ENCODE measurements at places on chromosomes 7 and 10.

DNA sequence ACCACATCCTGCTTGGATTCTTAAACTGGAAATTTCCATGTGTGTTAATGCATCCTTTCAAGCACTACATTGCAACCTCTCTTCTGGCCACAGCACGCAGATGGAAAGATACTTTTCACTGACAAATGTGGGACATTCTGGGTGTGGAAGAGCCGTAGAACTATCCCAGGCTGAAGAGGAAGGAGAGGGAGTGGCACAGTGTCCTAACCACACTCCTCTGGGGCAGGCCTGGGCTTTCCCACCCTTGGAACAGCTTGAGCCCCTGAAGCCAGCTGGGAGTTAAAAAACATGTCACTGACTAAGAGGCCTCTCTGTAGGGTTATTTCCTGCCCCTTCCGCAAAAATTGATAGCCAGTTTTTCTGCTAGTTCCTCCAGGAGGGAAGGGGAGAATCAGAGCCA is 34.0 kb upstream of the DNMBP start:
- no peak for DNase-seq

DNA sequence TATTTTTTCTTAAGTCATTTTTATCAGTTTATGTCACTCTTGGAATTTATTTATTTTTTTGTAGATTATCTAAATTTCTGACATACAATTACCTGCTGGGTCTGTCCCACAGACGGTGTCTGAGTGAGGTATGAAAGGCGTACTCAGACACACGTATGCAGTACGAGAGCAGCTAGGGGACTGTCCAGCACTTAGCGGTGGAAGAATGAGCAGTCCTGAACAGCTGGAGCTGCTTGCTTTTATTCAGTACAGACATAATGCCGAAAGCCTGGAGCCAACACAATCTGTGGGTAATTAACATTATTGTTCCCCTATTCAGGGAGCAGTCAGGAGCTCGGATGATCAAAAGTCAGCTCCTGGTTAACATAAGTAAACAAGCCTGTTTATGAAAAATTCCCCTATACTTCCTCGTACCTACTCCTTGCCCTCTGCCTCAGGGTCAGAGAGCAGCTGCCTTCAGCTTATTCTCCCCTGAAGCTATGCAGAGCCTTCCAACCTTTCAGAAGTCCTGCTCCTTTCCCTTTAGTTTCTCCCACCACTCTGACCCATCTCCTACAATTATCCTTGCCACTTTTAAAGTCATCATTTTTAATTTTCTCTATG is 488.0 kb upstream of the POM121L12 start:
- no peak for DNase-seq

- no peak for DNase-seq
Observed at GRCh38 chr7:108499566-108499965, 26.4 kb downstream of the PNPLA8 start.

DNA sequence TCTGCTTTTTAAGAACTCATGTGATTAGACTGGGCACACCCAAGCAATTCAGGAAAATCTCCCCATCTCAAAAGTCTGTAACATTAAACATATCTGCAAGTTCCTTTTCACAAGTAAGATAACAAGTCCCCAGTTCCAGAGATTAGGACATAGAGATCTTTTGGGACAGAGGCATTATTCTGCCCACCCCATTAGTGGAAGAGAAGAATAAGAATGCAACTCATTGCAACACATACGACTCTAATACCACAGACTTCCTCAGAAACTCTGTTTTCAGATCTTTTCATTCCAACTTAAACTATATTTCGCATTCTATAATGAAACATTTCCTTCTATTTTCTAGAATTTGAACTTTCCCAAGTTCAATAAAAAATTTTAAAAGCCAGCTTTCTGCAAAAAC is 137.7 kb downstream of the SEMA3C start:
- DNase-seq, result no peak

DNA sequence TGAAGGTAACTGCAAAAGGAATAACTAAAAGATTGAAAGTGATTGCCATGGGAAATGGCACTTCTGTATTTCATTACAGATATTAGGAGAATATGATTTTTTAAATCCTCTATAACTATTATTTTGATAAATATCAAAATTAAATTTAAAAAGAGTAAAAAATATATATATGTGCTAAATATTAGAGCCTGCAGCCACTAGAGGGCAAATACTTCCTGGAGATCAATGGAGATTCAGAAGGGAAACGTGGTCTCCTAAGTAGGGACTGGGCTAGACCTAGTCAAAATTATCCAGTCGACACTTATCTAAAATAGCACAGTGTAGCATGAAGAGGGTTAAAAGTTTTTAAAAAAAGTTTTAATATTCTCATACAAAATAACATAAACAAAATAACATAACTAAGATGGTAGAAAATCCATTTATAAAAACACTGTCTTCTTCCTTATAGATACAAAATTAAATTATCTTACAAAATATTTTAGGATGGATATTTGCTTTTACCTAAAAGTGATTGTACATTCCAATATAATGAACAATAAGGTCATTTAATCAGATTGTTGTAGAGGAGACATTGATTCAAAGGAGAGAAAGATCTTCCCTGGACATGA is 434.3 kb downstream of the MDFIC start:
- DNase-seq, result no peak

DNA sequence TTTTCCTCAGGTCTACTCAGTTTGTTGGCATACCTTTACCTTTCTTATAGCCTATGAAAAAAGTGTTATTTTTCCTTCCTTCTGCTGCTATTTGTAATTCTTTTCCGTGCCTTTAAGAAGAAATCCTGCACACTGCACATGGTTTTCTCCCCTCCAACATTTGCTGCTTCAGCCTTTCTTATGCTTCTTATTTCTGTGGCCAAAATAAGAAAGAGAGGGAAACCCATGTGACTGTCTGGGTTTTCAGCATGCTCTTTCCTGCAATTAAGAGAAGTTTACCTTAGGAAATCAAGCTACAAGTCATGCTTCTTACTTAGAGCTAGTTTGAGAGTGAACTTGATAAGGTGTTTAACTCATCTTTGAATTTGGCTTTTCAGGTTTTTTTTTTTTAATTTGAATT is 11.0 kb downstream of the TBC1D12 start:
- DNase-seq, result no peak

GRCh38 chr7:43441231-43442130 is 141.4 kb upstream of the STK17A start:
- no peak for DNase-seq

DNA sequence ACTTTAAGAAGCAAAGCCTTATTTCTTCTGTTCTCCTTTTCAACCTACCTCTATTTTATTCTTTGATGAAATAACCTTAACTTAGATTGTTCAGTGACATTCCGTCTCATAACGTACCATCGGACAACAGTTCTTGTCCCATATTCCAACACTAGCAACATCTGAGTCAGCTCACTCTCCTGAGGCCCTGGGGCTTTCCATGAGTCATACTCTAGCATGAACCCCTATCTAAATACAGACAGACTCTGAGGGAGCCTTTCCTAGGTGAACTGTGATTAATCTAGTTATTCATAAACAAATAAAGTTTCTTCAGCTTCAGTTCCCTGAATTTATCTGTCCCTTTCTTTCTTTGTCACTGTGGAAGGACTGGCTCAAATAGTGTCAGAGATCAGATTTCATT is 168.7 kb upstream of the LYZL1 start:
- no peak for DNase-seq

DNA sequence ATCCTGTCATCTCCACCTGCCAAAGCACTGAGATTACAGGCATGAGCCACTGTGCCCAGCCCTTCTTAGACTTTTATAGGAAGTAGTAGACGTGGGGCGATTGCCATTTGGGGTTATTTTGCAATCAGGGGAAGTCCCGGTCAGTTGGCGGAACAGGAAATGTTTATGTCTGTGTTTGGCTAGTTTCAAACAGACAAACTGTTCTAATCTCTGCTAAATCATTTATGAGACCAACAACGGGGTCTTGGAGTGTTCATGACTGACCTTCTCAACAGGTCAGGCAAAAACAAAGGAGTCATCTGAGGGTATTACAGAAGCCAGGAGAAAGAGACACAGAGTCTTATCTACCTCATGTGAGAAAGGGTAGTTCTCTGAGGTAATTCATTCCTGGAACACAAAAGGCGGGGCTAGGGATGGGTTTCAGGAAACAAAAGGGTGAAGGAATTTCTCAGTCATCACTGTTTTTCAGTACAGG is 6.6 kb upstream of the TPK1 start:
- no peak for DNase-seq

DNA sequence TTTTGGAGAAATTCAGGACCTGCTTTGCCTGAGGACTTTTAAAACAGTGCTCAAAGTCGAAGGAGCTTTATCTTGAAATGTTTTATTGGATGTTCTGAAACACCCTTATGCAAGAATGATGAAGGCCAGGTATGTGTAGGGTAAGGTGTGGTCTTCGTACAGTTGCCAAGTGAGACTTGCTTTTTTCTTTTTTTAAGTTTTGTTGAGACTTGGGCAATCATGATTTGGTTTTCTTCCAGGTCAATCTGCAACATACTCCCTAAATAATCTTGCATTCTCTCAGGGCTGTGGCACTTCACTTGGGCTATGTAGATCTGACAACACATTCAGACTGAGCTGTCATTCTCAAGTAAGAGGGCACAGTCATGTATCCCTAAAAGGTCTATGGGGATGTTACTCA is 75.0 kb downstream of the GATA3 start:
- no peak for DNase-seq

DNA sequence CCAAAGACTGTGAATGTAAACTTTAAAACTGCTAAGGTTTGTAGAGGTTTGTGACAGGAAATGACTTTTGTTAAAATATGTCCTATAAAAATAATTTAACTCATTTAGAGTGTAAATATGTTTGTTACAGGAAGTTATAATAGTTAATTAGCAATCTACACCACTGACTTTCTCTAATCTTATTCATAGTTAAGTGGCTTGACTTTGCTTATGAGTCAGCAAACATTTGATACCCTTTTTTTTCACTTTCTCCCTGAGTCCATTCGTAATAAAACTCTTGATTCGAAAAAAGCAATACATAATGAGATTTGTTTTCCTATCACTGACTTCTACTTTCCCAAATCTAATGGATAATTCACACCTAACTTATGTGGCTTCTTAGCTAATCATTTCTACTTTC is 317.7 kb upstream of the SEMA3C start:
- no peak for DNase-seq

GRCh38 chr7:18437101-18437500 is 58.4 kb upstream of the HDAC9 start:
- DNase-seq, result no peak

DNA sequence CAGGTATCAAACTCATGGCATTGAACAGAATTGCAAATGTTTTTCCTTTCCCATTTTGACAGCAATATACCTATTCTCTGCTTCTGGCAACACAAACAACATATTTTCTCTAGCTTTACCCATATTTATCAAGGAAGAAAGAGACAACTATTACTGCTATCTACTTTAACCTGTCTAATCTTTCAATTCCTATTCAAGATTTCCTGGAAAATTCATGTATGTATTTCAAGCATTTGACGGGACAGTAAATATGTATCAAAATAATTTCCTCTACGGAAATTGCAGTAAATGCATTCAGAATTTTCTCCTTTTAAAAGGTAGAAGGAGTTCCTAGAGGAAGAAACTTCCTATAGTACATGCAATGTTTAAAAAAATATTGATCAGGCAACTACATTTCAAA is 179.3 kb upstream of the LRRN3 start:
- no peak for DNase-seq

DNA sequence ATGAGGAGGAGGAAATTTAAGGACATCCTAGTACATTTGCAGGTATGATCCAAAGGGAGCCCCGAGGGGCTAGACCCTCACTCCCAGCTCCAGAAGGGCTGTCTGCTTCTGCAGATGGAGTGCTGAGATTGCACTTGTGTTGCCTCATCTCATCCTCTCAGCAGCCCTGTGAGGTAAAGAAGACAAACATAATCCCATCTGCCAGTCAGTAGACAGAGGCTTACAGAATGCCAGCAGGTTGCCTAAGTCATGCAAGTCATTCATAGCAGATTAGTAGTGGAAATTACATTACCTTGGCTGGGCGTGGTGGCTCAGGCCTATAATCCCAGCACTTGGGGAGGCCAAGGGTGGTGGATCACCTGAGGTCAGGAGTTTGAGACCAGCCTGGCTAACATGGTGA is 45.4 kb downstream of the BLVRA start:
- DNase-seq, result no peak

DNA sequence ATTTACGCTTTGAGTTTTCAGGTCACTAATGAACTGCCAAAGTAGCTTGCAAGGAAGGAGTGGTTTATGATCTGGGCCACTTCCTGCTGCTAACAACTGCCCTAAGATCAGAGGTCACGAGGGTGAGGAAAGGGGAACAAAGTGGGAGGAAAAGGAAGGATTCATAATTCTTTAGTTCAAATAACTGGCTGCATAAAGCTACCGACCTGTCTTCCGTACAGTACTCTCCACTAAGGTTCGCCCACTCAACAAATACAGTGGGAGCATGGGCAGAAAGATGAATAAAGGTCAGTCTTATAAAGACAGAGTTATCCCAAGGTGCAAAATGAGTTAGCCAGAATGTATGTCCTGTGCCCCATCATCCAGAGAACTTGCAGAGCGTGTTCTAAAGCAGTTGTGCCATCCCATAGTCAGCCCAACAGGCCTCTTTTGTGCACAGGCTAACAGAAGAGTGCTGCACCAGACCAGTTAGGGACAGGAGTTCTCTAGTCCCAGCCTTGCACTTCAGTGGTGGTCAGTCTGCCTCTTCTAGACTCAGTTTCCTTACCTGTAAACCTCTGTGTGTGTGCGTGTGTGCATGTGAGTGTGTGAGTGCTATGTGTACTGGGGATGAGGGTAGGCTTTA is 65.9 kb downstream of the CREB3L2 start:
- no peak for DNase-seq

- DNase-seq, result no peak
Observed at GRCh38 chr10:78194539-78195402, 161.1 kb downstream of the RPS24 start.

- DNase-seq, result no peak
Observed at GRCh38 chr10:90138844-90139243, 437.5 kb downstream of the KIF20B start.

GRCh38 chr7:43658718-43659548 is 70.4 kb downstream of the COA1 start:
- no peak for DNase-seq

GRCh38 chr7:147245274-147245673 is 1128.7 kb downstream of the CNTNAP2 start:
- no peak for DNase-seq

DNA sequence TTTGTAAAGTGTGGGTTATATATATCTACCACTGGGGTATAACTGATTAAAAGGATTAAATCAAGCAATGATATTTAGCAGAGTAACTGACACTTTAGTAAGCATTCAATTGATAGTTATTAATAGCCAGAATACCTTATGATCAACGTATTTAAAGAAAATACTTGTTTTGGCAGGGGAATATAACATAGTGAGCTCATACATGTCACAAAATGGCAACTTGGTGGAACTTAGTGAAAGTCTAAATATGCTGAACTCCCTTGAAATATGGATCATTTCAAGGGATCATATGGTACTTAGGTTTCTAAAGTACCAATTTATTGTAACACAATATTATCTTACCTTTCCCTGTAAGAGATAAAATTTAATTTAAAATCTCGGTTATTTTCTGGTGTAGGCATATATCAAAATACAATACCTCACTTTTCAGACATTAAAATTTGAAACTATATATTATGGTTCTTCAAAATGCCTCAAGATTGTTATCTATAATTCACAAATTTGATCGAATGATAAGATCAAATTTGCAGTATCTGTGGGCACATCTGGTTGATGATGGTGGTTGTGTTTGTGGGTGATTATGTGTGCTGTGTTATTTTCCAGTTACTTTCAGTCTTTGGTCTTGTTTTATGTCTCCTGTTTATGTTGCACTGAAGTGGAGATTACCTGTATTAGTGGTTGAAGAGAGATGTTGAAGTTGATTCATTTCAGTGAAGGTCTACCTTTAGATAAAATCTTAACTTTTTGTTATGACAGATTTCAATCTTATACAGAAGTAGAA is 5.2 kb downstream of the ARL4A start:
- no peak for DNase-seq

GRCh38 chr7:91128683-91129348 is 135.4 kb upstream of the FZD1 start:
- DNase-seq, result no peak
